Neural progenitor cell (in vitro differentiated cells): ENCODE measurements at places on chromosomes 7 and 10. TPM values are rescaled to one million over a fixed set of nuclear protein-coding genes. Genes with fewer than 3 reads are reported as not detected.

Gene TSPAN12
- 17.3 and 26.7 TPM in 2 replicates for total RNA-seq

Gene LMOD2
- total RNA-seq, result not detected in 2 replicates

Gene AKR1D1
- 0.28 TPM in 1 of 2 replicates, not detected in the other for total RNA-seq

Gene OR2A1
- total RNA-seq, result not detected in 2 replicates

Gene SGPL1
- total RNA-seq, result 51.5 and 53.6 TPM in 2 replicates

Gene UPP1
- total RNA-seq, result 11.2 and 15.0 TPM in 2 replicates

Gene GDF2
- total RNA-seq, result 0.19 TPM in 1 of 2 replicates, not detected in the other
